ENCODE measurements at places on chromosomes 1 and 21. TPM values are rescaled to one million over a fixed set of nuclear protein-coding genes. Genes with fewer than 3 reads are reported as not detected.

- H3K4me1 ChIP-seq = peaks cover 5% of the 10 kb centered on the region
- no peaks in the 10 kb centered on the region for H3K27me3 ChIP-seq
- no peaks in the 10 kb centered on the region for H3K36me3 ChIP-seq
- no peak overlapping the region for H3K27ac ChIP-seq
- DNase-seq = no peak
Observed at GRCh38 chr1:209882942-209883340, 55.1 kb upstream of the SYT14 start.

NMNAT2 gene
- 8.8 TPM for total RNA-seq

- H3K27ac ChIP-seq = no peak overlapping the region
- H3K4me1 ChIP-seq = peaks cover 41% of the 10 kb centered on the region
- no peak for DNase-seq
- no peak overlapping the region for H3K4me3 ChIP-seq
- peaks cover 6% of the 10 kb centered on the region for H3K27me3 ChIP-seq
- peaks cover 27% of the 10 kb centered on the region for H3K36me3 ChIP-seq
Observed at GRCh38 chr1:157540852-157541251, 11.5 kb downstream of the FCRL5 start.

GRCh38 chr1:93874025-93874651 lies 4.9 kb downstream of the DNTTIP2 start:
- H3K27ac ChIP-seq = no peak overlapping the region
- no peak for DNase-seq
- H3K4me1 ChIP-seq = peaks cover 14% of the 10 kb centered on the region
- H3K4me3 ChIP-seq = no peak overlapping the region
- H3K36me3 ChIP-seq = peaks cover 72% of the 10 kb centered on the region
- no peaks in the 10 kb centered on the region for H3K27me3 ChIP-seq

- no peak overlapping the region for H3K27ac ChIP-seq
- peaks cover 7% of the 10 kb centered on the region for H3K4me1 ChIP-seq
- no peak for DNase-seq
- peaks cover 8% of the 10 kb centered on the region for H3K36me3 ChIP-seq
Observed at GRCh38 chr1:151639466-151639865, 27.6 kb downstream of the SNX27 start.

DNA sequence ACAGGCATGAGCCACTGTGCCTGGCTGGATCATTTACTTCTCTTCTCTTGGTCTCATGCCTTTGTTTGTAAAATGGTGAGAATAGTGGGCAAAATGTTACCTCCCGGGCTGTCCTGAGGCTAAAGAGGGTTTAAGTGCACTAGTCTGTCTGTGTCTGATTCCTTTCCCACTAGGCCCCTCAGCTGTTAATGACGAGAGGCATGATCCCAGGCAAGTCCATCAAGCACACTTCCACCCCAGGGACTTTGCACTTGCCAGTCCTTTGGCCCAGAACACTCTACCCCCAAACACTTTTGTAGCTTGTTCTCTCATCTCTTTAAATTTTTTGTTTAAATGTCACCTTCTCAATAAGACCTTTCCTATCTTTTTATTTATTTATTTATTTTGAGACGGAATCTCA lies 13.8 kb upstream of the EPB41 start:
- no peak for DNase-seq
- H3K27me3 ChIP-seq = no peaks in the 10 kb centered on the region
- H3K27ac ChIP-seq = no peak overlapping the region
- H3K4me3 ChIP-seq = no peak overlapping the region
- peaks cover 9% of the 10 kb centered on the region for H3K4me1 ChIP-seq

DNA sequence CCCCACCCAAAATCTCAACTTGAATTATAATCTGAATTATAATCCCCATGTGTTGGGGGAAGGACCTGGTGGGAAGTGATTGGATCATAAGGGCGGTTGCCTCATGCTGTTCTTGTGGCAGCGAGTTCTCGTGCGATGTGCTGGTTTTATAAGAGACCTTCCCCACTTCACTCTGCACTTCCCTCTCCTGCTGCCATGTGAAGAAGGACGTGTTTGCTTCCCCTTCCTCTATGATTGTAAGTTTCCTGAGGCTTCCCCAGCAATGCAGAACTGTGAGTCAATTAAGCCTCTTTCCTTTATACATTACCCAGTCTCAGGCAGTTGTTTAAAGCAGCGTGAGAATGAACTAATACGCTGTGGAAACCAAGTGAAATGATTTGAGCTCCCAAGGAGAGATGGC lies 48.0 kb upstream of the SOD1 start:
- peaks cover 7% of the 10 kb centered on the region for H3K4me1 ChIP-seq
- H3K27ac ChIP-seq = no peak overlapping the region
- no peaks in the 10 kb centered on the region for H3K36me3 ChIP-seq
- H3K27me3 ChIP-seq = no peaks in the 10 kb centered on the region

GRCh38 chr1:225494789-225495359 lies 67.0 kb upstream of the LBR start:
- H3K4me1 ChIP-seq = peaks cover 6% of the 10 kb centered on the region
- H3K36me3 ChIP-seq = peaks cover 27% of the 10 kb centered on the region
- no peaks in the 10 kb centered on the region for H3K27me3 ChIP-seq
- DNase-seq = no peak
- no peak overlapping the region for H3K4me3 ChIP-seq
- H3K27ac ChIP-seq = no peak overlapping the region

DNA sequence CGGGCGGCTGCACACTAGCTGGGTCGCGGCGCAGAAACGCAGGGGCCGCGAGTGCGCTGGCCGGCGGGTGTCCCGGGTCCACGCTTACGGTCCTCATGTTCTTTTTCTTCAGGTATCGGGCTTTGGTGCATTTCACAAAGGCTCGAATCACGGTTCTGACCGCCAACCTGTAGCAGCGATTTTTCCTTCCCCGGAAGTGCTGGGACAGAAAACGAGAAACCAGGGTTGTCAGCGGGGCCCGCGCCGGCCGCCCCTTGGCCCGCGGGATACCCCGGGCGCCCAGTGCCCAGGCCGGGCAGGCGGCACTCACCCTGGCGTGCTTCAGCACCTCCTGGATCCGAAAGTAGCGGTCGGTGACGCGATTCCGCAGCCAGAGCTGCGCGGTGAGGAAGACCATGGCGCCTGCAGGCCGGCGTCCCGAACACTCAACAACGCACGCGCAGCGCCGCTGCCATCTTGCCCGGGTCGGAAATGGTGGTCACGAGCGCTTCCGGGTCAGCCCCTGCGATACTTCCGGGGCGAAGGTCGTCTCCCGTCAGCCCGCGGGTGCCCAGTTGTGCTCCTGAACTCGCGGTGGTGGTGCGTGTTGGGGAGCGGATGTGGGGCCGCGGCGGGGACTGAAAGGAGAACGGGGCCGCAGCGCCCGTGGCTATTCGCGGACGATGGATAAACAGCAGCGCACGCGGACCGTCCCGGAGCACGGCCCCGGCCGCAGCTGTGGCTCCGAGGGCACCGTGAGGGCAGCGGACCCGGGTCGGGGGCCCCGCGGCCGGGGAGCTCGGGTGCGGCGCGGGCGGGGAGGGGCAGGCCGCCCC lies at the start of gene MRPL20:
TSS of gene MRPL20 (minus strand) at position 473 of the 815 bp plus-strand sequence. CDS start at position 397, 76 bp downstream.
- peaks cover 4% of the 10 kb centered on the region for H3K27me3 ChIP-seq
- peaks cover 46% of the 10 kb centered on the region for H3K4me1 ChIP-seq
- peaks cover 46% of the 10 kb centered on the region for H3K36me3 ChIP-seq
- peak within 1 kb of the TSS; percentile 87 for H3K4me3 ChIP-seq
- DNase-seq = peak; percentile 89

- H3K36me3 ChIP-seq = peaks cover 10% of the 10 kb centered on the region
- H3K4me1 ChIP-seq = peaks cover 13% of the 10 kb centered on the region
- H3K27ac ChIP-seq = no peak overlapping the region
- no peaks in the 10 kb centered on the region for H3K27me3 ChIP-seq
Observed at GRCh38 chr1:237672748-237673147, 218.0 kb downstream of the ZP4 start.

- no peaks in the 10 kb centered on the region for H3K27me3 ChIP-seq
- no peak overlapping the region for H3K4me3 ChIP-seq
- DNase-seq = no peak
- H3K27ac ChIP-seq = no peak overlapping the region
Observed at GRCh38 chr1:2151252-2151651, 43.3 kb downstream of the FAAP20 start.

PTAFR gene
- 1.9 TPM for total RNA-seq

LRRC42 gene
- total RNA-seq = 39.1 TPM

GRCh38 chr1:178613271-178613945 lies 100.5 kb downstream of the TEX35 start:
- no peak for DNase-seq
- no peaks in the 10 kb centered on the region for H3K36me3 ChIP-seq
- H3K4me3 ChIP-seq = no peak overlapping the region
- peaks cover 3% of the 10 kb centered on the region for H3K4me1 ChIP-seq
- no peaks in the 10 kb centered on the region for H3K27me3 ChIP-seq

GRCh38 chr1:3598522-3599285 lies 12.6 kb downstream of the MEGF6 start:
- H3K27me3 ChIP-seq = no peaks in the 10 kb centered on the region
- H3K4me1 ChIP-seq = peaks cover 19% of the 10 kb centered on the region

DNA sequence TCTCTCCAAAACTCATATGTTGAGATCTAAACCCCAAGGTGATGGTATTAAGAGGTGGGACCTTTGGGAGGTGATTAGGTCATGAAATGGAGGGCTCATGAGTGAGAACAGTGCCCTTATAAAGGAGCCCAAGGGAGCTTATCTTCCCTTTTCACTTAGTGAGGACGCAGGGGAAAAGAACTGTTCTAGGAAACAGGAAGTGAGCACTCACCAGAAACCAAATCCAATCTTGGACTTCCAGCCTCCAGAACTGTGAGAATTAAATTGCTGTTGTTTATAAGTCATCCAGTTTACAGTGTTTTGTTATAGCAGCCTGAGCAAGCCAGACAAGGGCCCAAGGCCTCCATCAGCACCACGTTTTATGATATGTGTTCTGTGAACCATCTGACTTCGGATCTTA lies 60.3 kb upstream of the LRRC8D start:
- H3K27ac ChIP-seq = no peak overlapping the region
- peaks cover 36% of the 10 kb centered on the region for H3K27me3 ChIP-seq
- no peak overlapping the region for H3K4me3 ChIP-seq
- no peaks in the 10 kb centered on the region for H3K36me3 ChIP-seq
- peaks cover 26% of the 10 kb centered on the region for H3K4me1 ChIP-seq

GRCh38 chr1:9242338-9242969 lies 7.9 kb downstream of the H6PD start:
- no peak overlapping the region for H3K4me3 ChIP-seq
- H3K27ac ChIP-seq = no peak overlapping the region
- no peak for DNase-seq
- no peaks in the 10 kb centered on the region for H3K36me3 ChIP-seq

GRCh38 chr21:32134441-32135130 lies 144.3 kb downstream of the MIS18A start:
- H3K36me3 ChIP-seq = peaks cover 3% of the 10 kb centered on the region
- peaks cover 15% of the 10 kb centered on the region for H3K4me1 ChIP-seq
- no peak overlapping the region for H3K4me3 ChIP-seq
- no peak for DNase-seq
- H3K27me3 ChIP-seq = no peaks in the 10 kb centered on the region

- peaks cover 72% of the 10 kb centered on the region for H3K4me1 ChIP-seq
- DNase-seq = no peak
- H3K4me3 ChIP-seq = no peak overlapping the region
- H3K36me3 ChIP-seq = peaks cover 5% of the 10 kb centered on the region
- peak overlapping the region; percentile 32 for H3K27ac ChIP-seq
Observed at GRCh38 chr1:19477284-19478249, 7.8 kb downstream of the CAPZB start.

DNA sequence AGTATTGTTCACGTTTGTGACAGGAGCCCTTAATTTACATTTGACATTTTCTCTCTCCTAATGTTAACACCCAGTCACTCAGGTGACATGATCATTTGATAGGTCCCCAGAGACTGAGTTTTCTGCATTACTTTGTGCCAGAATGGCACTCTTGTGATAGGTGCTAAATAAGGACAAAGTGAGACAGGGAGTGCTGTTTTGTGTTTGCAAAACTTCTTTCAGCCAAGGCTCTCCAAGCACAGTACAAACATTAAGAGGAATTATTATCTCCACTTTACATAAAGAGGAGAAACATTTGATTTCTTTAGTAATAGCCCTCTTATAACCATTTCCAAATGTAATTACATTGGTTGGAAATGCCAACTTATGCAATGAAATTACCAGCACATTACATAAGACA lies 355.2 kb downstream of the NTNG1 start:
- H3K27ac ChIP-seq = no peak overlapping the region
- DNase-seq = no peak
- no peak overlapping the region for H3K4me3 ChIP-seq
- H3K4me1 ChIP-seq = no peaks in the 10 kb centered on the region
- H3K36me3 ChIP-seq = no peaks in the 10 kb centered on the region
- H3K27me3 ChIP-seq = no peaks in the 10 kb centered on the region

GRCh38 chr1:186982116-186982515 lies 153.4 kb downstream of the PLA2G4A start:
- H3K4me3 ChIP-seq = no peak overlapping the region
- DNase-seq = no peak
- no peaks in the 10 kb centered on the region for H3K36me3 ChIP-seq
- peaks cover 24% of the 10 kb centered on the region for H3K4me1 ChIP-seq

- DNase-seq = peak; percentile 89
- H3K36me3 ChIP-seq = no peaks in the 10 kb centered on the region
- H3K27me3 ChIP-seq = no peaks in the 10 kb centered on the region
- no peaks in the 10 kb centered on the region for H3K4me1 ChIP-seq
- no peak overlapping the region for H3K27ac ChIP-seq
- no peak overlapping the region for H3K4me3 ChIP-seq
Observed at GRCh38 chr1:220733086-220733601, 15.0 kb upstream of the MTARC2 start.

DNA sequence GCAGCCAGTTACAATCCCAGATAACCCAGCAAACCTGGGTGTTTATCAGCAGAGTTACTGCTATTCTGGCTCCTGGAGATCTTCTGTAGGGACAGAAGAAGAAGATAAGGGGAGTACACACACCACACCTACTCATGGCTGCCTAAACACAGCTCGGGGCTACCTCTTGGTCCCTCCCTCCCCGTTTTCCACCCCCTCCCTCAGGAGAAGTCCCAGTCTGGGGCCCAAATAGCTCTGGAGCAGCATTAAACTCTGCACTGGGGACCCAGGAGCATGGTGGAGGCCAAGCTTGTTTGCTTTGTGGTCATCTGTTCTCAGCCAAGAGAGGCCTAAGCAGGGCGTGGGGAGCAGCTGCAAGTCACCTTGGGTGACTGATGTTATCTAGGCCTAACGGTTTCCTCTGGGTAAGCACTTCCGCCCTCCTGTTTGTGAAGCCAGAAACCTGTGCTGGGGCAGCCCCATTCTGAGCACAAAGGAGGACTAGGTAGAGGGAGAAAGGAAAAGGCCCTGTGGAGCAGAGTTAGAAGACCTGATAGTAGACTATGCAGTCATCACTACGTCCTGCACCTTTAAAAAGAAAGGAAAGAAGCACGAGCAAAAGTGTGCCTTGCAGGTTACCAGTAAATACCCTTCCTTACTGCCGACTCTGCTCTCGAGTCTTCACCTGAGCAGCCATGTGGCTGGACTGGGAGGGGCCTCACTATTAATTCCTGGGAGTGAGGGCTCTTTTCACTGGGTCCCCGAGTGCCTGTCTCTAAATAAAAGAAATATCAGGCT lies 2.0 kb upstream of the RCSD1 start:
- H3K4me1 ChIP-seq = peaks cover 28% of the 10 kb centered on the region
- H3K4me3 ChIP-seq = no peak overlapping the region
- H3K36me3 ChIP-seq = 0 out of 2 replicates have a peak, but pooled peaks cover 4% of the 10 kb centered on the region
- peaks cover 73% of the 10 kb centered on the region for H3K27me3 ChIP-seq
- no peak for DNase-seq

- H3K4me3 ChIP-seq = no peak overlapping the region
- DNase-seq = no peak
- peaks cover 17% of the 10 kb centered on the region for H3K27me3 ChIP-seq
- H3K4me1 ChIP-seq = peaks cover 13% of the 10 kb centered on the region
- H3K27ac ChIP-seq = no peak overlapping the region
Observed at GRCh38 chr1:23909412-23909811, 3.8 kb downstream of the CNR2 start.

- no peak overlapping the region for H3K4me3 ChIP-seq
- H3K27me3 ChIP-seq = no peaks in the 10 kb centered on the region
- no peak for DNase-seq
- no peak overlapping the region for H3K27ac ChIP-seq
- peaks cover 12% of the 10 kb centered on the region for H3K36me3 ChIP-seq
Observed at GRCh38 chr1:200917291-200917817, 22.7 kb downstream of the INAVA start.

Data from WTC11 (cell line).